Tibial nerve (tissue), 4 donors: ENCODE measurements at places on chromosomes 2 and 18.

DNA sequence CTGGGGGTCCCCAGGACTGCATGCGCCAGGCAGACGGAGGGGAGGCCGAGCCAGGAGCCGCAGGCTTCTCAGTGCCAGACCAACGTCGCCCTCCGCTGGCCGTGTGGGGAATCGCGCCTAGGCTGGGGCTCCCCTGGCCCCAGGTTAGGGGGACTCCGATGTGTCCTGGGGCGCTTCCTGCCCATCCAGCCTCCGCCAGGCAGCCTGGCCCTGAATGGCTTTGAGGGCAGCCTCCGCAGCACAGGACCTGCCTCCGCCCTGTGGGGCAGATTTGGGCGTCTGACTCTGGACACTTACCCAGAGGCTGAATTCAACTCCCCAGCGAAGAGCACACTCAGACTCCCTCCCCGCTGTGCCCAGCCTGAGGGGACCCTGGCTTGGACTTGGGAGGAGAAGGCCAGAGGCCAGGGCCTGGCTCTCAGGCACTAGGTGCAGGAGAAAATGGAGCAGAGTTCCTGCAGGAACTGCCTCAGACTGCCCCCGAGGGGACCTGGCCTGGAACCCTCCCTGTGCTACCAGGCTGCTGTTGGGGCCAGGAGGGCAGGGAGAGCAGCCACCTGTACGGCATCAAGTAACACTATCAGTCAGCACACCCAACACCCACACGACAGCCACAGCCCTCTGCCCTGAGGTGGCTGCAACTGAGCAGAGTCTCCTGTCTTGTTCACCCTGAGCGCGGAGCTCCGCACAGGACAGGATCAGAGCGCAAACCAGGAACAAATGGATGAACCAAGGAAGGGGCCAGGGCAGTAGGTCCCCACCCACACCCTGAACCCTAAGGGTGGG lies 597 bp upstream of the TEKT4 start:
- no peak for DNase-seq

DNA sequence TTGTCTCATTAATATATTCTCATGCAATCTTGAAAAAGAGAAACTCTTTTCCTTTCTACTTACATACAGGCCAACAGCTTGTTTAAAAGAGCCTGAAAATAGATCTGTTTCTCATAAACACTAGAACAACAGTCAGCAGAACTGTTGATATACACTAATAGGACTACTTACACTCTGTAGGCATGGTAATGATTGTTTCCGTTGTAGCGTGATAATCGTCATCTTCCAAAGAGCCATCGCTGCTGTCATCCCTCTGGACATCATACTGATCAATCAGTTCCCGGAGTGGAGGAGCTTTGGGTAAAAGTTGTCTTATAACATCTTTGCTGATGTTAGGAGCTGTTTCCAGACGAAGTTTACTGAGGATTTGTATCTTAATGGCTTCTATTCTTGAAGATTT lies 476 bp downstream of the MSTN start:
- no peak for DNase-seq

GRCh38 chr2:144383571-144384100 lies 136.3 kb downstream of the ZEB2 start:
- no peak for DNase-seq

DNA sequence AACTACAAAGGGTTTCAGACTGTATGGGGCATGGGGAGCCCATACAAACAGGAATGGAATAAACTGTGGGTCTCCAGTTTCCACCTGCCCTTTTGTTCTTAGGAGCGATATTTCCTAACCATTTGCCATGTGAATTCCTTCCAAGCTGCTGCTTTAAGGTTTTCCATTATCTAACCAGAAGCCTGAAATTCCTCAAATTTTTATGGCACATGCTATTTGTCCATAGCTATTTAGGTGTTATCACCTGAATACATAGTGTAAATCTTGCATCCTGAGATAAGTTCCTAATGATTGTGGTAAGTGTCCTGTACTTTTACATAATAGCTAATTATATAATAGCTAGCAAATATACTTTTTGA lies 17.4 kb upstream of the PAIP2B start:
- no peak for DNase-seq

DNA sequence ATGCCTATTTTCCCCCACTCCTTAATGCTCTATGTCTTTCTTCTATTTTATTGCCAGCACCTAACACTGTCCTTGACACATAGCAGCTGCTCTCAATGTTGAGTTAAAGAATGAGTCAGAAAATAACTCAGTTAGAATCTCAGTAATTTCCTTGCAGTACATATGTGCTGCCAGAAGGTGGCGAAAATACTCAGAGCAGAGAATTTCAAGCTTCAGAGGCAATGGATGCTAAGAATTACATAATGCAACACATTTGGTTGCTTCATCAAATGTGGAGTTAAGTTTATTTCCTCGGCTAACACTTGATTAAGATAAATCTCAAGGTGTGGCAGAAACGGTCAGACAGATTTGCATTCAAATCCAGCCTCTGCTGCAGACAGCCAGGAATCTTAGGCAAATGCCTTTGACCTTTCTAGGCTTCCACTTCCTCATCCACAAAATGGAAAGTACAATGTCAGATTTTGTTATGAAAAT lies 105.6 kb downstream of the VSNL1 start:
- DNase-seq = no peak

GRCh38 chr2:10343191-10343590 lies 40.5 kb downstream of the HPCAL1 start:
- no peak for DNase-seq

DNA sequence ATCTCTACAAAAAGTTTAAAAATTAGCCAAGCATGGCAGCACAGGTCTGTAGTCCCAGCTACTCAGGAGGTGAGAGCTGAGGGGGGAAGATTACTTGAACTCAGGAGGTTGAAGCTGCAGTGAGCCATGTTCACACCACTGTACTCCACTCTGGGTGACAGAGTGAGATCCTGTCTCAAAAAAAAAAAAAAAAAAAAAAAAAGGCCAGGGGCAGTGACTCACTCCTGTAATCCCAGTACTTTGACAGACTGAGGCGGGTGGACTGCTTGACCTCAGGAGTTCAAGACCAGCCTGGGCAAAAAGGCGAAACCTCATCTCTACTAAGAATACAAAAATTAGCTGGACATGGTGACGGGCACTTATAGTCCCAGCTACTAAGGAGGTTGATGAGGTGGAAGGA lies 37.0 kb downstream of the PUM2 start:
- DNase-seq = no peak

GRCh38 chr18:37836071-37836970 lies 270.7 kb upstream of the CELF4 start:
- no peak for DNase-seq

DNA sequence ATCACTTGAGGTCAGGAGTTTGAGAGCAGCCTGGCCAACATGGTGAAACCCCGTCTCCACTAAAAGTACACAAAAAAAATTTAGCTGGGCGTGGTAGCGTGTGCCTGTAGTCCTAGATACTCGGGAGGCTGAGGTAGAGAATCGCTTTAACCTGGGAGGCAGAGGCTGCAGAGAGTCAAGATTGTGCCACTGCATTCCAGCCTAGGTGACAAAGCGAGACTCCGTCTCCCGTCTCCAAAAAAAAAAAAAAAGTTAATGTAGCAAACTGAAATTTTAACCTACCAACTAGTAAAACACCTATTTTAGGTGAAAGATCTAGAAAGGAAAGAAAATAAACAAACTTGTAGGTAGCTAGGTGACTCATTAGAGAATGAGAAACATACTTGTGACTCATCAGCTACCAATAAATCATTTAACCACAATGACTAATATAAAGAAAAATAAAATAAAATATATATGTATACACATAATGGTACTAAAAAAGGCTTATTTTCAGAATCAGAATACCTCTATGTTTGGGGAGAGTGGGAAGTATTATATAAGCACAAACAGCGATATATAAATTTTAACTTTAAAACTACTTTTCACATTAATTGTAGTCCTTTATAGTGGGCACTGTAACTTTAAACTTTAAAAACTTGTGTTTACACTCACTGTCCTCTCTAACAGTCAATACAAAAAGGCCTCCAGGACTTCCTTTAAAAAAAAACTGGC lies 36.6 kb downstream of the DARS1 start:
- DNase-seq = no peak

- DNase-seq = no peak
Observed at GRCh38 chr2:179619947-179620467, 241.4 kb downstream of the ZNF385B start.

- DNase-seq = no peak
Observed at GRCh38 chr2:176114120-176114929, 2.3 kb upstream of the HOXD10 start.

DNA sequence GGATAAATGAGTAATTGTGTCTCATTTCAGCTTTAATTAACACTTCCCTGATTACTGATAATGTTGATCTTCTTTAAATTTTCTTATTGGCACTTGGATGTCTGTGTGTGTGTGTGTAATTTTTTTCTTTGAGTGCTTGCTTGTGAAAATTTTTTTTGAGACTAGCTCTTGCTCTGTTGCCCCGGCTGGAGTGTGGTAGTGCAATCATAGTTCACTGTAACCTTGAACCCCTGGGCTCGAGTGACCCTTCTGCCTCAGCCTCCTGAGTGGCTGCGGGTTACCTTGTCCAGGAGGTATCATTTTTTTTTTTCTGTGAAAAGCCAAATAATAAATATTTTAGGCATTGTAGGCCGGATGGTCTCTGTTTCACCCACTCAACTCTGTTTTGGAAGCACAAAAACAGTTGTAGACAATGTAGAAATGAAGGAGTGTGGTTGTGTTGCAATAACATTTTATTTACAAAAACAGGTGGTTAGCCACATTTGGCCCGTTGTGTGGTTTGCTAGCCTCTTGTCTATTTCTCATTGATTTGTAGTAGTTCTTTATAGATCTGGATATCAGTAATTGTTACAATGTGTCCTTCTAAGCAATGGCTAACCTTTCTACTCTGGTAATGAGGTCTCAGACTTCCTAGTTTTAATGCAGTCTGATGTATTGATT lies 7.9 kb downstream of the IL1RL2 start:
- DNase-seq = no peak

GRCh38 chr2:163572850-163573249 lies 163.0 kb downstream of the FIGN start:
- DNase-seq = no peak

DNA sequence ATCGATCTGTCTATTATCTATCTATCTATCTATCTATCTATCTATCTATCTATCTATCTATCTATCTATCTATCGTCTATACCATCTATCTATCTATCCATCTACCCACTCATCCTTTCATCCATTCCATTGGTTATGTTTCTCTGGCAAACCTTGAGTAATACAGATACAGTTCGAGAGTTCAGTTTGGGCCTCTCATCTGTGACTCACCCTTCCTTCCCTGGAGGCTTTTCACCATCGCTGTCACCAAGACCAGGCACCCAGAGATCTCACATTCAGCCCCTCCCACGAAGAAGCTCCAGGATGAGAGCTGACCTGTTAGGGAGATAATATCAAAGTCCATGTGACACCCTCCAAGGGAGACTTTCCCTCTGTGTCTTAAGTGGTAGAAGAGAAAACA lies 164.1 kb upstream of the CELF4 start:
- DNase-seq = no peak

DNA sequence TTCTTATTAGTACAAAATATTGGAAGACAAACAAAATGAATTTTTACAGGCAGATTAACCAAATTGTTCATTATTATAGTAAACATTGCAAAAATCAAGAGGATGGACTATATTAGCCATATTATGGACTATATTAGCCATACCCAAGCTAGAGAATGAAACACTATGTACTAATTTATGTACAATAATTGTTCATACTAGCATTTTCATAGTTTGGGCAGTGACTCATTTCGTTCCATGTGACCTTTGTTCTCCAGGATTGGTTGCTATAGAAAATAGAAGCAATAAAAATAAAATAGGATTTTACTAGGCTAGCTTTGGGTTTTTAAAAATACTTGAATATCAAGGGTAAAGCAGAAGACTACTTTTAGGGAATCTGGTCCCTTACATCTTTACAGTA lies 176.8 kb downstream of the ZEB2 start:
- no peak for DNase-seq

DNA sequence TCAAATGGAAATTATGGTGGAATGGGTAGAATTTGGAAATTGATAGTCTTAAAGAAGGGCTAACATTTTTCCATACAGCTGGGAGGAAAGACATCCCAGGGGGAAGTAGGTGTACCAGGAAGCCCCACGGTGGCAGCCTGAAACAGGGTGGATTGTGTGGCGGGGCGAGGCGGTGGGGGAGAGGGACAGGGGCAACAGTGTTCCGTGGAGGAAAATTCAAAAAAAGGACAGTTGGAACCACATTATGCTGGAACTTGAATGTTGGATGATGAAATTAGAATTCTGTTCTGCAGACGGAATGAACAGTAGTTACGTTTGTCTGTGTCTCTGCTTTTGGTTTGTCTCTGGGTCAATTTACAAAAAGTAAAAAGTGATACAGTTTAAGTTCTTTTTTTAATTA lies 10.6 kb upstream of the CIB4 start:
- DNase-seq = no peak

GRCh38 chr18:67518566-67518965 lies 2.0 kb upstream of the DSEL start:
- no peak for DNase-seq

DNA sequence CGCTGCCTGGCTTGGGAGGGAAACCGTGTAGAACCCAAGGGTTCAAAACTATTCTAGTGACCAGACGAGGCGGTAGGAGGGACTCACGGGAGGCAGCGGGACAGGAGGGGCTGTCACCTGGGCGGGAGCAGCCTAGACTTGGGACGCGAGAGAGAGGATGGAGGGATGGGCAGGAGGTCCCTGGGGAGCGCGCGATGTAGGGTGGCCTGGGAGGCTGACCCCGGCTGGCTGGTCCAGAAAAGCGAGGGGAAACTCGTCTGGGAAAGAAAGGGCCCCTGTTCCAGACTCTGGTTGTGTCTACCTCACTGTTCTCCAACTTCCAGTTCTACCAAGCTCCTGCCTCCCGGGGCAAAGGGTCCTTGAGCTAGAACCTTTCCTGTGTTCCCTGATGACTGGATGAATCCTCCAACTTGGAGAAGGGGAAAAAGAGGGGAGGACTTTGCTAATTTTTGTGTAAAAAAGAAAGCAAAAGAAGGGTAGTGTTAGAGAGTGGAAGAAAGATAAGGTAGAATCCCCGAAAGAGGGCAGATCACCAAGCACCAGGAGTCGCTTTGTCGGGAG lies 1.4 kb downstream of the DOK6 start:
- DNase-seq = no peak

DNA sequence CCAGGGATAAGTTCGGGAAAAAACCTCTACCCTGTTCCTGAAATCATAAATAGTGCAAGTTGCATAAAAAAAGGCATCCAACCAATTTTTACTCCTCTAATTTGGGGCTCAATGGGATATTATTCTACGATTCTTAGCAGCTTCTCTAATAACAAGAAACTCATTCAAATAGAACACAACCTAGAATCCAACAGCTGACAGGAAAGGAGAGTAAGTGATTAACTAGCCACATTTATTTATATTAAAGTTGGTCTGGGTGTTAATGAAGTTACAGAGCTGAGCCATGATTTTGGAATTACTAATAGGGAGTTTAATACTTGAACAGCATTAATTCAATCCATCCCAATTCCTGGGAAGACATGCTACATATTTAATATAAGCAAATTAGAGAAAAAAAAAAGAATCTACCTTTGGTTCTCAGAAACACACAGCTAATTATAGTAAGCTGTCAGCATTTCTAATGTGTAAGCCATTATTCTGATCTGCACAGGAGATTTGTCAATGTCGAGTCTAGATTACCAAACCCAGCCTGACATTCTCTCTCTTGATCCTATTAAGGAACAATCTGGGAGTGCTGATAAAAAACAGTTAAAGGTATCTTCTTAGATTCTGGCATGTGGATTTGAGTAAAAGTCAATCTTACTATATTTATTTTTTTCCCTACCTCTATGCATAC lies 267.7 kb downstream of the NBAS start:
- no peak for DNase-seq

- no peak for DNase-seq
Observed at GRCh38 chr2:26456440-26457250, 21.3 kb downstream of the OTOF start.

- DNase-seq = peak; percentile 3
Observed at GRCh38 chr2:240248721-240249422, 108.4 kb upstream of the OTOS start.
